ENCODE measurements at places on chromosomes 16 and 17.
A peak's percentile ranks its signal among the peaks of the same experiment; 100 is the strongest.

GRCh38 chr16:88782454-88783390 lies 2.3 kb downstream of the PIEZO1 start:
- DNase-seq, result peak; percentile 65

- peak; percentile 30 for DNase-seq
These were observed 8.6 kb downstream of the CHD9NB start for GRCh38 chr16:53043986-53044601.

DNA sequence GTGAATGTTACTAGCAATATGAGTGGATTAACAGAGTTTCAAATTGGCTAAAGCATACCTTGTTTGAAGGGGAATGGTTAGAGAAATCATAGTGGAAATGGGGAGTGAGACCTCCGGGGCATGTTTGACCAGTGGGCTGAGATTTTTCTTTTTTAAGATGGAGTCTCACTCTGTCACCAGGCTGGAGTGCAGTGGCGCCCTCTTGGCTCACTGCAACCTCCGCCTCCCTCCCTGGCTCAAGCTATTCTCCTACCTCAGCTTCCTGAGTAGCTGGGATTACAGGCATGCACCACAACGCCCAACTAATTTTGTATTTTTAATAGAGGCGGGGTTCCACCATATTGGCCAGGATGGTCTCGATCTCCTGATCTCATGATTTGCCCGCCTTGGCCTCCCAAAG lies 9.6 kb downstream of the CDRT15 start:
- DNase-seq, result no peak

- DNase-seq, result no peak
These were observed 9.6 kb downstream of the ITGAD start for GRCh38 chr16:31402687-31403086.

Measured in ACHN (cell line).